8988T (cell line): ENCODE measurements at places on chromosomes 16 and 17.

- no peak for DNase-seq
These were observed 842 bp downstream of the MRPL10 start for GRCh38 chr17:47830396-47831002.

GRCh38 chr17:9837551-9838471, 12.1 kb downstream of the GLP2R start:
- no peak for DNase-seq

- DNase-seq, result no peak
These were observed 28.2 kb downstream of the BCO1 start for GRCh38 chr16:81266680-81267095.

GRCh38 chr16:88366704-88367047, 16.1 kb upstream of the ZNF469 start:
- no peak for DNase-seq

DNA sequence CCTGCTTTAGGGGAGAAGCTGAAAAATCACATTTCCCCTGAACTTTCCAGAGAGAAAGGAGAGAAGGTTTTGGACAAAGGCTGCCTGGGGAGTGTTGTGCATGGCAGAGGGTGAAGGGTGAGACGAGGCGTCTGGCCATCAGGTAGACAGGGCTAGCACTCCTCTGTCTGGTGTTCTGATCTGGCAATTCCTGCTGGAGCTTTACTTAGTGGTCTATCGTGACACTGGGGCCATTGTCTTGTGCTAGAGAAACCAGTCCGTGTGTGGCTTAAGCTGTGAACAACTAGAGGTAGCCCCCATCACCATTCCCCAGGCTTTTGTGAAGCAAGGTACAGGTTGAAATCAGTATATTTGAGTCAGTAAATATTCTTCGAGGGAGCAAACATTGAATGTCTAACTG, 8.5 kb downstream of the RHBDL3 start:
- no peak for DNase-seq

GRCh38 chr17:39126436-39126835, 25.0 kb downstream of the PLXDC1 start:
- DNase-seq, result no peak

GRCh38 chr16:70700101-70701020, 14.5 kb upstream of the MTSS2 start:
- no peak for DNase-seq

- no peak for DNase-seq
These were observed 334.8 kb downstream of the MAF start for GRCh38 chr16:79265701-79266100.

DNA sequence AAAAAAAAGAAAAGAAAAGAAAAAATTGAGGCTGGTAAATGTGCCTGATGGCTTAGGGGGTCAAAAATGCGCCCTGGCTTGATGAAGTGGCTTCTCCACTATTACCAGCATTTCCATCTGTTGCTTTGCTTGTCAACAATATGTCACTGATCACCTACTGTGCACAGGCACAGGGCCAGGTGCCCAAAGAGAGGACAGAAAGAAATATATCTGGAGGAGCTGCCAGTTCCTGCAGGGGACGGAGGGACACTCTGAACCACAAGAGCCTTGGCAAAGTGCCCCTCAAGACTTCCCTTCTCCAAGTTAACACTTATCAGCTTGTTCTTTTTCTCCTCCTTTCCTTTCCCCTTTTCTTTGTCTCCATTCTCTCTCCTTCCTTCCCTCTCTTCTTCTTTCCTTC, 34.7 kb downstream of the GINS3 start:
- DNase-seq, result no peak

- no peak for DNase-seq
These were observed 405.5 kb downstream of the CPPED1 start for GRCh38 chr16:12398029-12398682.

DNA sequence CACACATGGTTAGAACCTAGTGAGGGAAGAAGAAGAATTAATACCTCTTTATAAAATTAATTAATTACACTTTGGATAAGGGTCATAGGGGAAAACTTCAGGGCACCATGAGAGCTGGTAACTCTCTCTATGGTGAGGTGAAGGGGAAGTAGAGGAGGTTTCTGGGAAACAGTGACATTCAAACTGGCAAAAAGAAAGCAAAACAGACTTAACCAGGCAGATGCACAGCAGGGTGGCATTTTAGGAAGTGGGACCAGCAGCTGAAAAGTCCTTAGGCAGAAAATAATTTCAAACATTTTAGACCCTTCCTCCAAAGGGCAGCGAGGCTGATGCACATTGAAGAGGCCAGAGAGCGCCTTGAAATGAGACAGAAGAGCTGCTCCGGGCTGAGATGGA, 157.8 kb downstream of the CDH13 start:
- no peak for DNase-seq

DNA sequence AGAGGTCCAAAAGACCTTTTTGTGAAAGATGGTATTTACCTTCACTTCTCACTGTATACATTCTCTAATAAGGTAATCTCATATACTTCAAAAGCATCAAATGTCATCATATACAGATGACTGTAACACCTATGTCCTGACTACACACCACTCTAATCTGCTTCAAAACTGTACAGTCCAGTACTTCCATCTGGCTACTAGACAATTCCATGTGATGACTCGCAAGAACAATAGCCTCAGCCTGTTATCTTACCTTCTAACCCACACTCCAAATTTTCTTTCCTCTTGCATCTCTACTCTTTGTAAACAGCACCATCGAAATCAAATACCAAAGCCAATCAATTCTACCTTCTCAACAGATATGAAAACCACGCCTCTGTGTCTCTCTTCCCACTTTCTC, 24.1 kb downstream of the MYO1D start:
- no peak for DNase-seq

- DNase-seq, result no peak
These were observed 43.6 kb upstream of the MED9 start for GRCh38 chr17:17433000-17433703.

DNA sequence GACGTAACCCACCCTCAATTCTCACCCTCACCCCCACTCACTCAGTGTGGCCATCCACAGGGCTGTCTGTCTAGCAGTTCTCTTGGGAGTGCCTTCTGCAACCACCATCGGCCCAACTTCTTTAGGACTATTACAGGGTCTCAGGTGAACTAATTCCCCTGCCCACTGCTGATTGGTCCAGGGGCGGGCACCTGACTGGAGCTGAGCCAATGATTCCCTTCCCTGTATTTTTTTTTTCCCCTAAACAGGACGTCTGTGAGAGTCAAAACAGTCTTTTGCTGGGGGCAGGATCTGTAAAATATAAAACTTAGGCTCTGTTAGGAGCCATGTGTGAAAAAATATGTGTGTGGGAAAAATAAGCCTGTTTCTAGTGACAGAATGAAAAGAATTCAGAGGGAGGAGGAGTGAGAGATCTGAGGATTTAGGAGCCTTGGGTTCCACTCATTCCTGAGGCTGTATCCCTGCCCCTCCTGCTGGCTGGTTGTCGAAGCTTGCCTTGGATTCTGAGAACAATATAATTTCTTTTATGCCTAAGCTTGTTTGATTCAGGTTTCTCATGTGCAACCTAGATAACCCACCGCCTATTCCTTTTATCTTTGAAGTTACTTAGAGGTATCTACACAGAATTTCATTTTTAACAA, 115.0 kb downstream of the SPACA3 start:
- DNase-seq, result no peak

- no peak for DNase-seq
These were observed 169.3 kb downstream of the ZFHX3 start for GRCh38 chr16:72878301-72879269.

GRCh38 chr17:58085039-58085715, 2.0 kb downstream of the DYNLL2 start:
- DNase-seq, result no peak

DNA sequence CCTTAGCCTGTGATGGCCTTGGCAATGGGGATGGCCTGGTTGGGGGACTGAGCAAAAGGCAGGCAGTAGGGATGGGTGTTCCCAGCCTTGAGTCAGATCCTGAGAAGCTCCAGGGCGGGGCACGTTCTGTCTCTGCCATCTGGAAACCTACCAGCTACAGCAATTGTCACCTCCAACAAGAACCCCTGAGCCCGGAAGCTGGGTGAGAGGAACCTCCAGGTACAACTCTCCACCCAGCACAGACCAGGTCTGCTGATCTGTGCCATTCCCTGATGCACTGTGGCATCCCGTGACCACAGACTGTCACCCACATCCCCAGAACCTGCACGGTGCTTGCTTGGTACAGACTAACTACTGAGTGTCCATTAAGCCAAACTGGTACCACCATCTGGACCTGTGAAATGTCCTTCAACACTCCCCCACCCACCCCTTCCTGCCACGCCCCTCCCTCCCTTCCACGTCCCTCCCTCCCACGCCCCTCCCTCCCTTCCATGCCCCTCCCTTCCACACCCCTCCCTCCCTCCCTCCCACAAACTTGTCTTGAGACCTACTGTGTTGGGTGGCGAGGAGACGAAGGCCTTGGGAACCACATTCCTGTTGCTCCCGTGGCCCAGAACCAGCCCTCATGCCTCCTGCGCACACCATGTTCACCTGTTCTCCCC, 16.6 kb downstream of the MYO15B start:
- no peak for DNase-seq

DNA sequence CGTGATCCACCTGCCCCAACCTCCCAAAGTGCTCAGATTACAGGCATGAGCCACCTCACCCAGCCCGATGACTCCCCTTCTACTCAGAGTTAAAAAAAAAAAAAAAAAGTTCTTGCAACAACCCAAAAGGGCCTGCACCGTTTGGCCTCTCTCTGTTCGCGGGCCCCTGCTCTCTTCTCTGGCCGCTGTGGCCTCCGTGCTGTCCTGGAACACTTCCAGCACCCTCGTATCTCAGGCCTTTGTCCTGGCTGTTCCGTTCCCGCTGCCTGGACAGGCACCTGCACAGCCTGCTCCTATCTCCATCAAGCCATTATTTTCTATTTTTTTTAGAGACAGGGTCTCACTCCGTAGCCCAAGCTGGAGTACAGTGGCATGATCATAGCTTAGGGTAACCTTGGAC, 10.8 kb downstream of the MYO1C start:
- no peak for DNase-seq

DNA sequence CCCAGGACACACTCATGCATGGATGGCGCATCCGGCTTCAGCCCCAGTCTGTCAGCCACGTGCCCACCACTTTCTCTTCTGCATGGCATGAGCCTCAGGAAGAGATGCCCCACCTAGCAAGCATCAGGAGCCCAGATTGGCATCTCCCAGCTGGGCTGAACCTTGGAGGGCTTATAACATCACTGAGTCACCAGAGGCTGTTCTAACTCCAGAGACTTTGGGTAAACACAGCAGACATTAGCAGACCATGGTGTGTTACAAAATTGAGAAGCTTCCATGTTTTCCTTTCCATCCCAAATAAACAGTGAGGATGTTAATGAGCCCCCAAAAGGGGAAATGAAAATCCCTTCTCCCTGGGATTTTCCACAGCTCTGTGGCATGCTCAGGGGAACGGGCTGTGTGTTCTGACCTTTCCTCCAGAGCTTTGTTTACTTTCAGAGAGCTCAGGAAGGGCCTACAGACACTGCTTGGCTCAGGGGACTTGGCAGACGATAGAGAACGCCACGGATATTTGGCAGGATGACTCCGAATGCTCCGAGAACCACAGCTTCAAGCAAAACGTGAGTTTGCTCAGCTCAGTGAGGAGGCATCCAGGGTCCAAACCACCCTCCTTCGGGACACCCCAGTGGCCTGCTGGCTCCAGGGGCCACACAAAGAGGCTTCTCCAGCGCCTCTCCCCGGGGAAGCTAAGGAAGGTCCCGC, 16.5 kb downstream of the GLP2R start:
- DNase-seq, result no peak

- DNase-seq, result no peak
These were observed 160.1 kb downstream of the MAP2K4 start for GRCh38 chr17:12180644-12181261.

DNA sequence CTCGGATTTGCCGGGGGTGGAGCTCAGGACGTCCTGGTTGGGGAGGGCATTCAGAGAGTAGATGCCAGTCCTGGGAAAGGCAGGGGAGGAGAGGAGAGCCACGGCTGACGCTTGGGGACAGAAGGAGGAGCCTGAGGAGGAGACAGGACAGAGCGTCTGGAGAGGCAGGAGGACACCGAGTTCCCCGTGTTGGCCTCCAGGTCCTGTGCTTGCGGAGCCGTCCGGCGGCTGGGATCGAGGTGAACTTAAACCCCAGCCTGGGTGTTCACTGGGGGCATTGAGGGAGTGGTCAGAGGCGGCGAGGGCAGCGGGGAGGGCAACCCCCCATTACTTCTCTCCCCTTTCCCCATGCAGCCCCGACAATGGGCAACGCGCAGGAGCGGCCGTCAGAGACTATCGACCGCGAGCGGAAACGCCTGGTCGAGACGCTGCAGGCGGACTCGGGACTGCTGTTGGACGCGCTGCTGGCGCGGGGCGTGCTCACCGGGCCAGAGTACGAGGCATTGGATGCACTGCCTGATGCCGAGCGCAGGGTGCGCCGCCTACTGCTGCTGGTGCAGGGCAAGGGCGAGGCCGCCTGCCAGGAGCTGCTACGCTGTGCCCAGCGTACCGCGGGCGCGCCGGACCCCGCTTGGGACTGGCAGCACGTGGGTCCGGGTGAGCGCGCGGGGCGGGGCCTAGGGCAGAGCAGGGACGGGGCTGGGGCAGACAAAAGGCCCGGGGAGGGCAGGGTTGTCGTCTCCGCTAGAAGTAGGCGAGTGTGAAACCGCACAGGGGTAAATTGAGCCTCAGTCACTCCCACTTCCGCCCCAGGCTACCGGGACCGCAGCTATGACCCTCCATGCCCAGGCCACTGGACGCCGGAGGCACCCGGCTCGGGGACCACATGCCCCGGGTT, 3.7 kb downstream of the NOL3 start:
- peak; percentile 96 for DNase-seq

GRCh38 chr17:40219594-40220338, 662 bp downstream of the WIPF2 start:
- DNase-seq, result no peak

GRCh38 chr16:47018223-47018891, 44.9 kb upstream of the DNAJA2 start:
- DNase-seq, result peak; percentile 87

DNA sequence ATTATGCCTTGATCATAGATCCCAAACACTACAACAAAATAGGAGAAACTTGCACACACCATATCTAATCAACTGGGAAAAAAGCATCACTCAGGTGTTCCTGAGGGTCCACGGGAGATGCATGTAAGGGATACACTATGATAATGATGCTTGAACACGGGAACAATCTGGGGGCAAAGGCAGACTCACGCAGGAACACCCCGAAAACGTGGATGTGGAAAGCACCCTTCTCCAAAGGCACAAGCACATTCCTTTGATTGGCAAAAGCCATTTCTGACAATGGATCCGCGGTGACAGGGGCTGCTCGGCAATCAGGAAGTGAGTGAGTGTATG, 1.3 kb downstream of the ZNF652 start:
- peak; percentile 31 for DNase-seq
